Activated CD8-positive, alpha-beta memory T cell treated with anti-CD3 and anti-CD28 coated beads for 1 hour (primary cell): ENCODE measurements at places on chromosomes 2 and 18.

- no peak for DNase-seq
These were observed 188.3 kb upstream of the RND3 start for GRCh38 chr2:150675807-150676206.

DNA sequence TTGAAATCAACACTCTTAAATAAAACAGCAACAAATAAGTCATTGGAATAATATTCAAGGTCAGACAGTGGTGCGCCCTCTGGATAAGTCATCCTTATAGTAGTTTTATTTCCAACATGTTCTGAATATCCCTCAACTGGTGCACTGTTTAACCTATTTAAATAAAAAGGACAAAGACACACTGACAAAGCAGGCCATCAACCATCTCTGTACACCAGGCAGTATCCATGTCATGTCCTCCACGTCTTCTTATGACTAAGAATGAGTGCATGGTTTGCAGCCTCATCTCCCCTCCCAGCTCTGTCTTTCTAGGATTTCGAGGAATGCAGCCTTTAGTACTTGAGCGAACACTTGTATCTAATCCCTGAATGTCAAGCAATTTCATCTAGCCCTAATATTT lies 42.4 kb downstream of the ST3GAL5 start:
- DNase-seq = no peak

DNA sequence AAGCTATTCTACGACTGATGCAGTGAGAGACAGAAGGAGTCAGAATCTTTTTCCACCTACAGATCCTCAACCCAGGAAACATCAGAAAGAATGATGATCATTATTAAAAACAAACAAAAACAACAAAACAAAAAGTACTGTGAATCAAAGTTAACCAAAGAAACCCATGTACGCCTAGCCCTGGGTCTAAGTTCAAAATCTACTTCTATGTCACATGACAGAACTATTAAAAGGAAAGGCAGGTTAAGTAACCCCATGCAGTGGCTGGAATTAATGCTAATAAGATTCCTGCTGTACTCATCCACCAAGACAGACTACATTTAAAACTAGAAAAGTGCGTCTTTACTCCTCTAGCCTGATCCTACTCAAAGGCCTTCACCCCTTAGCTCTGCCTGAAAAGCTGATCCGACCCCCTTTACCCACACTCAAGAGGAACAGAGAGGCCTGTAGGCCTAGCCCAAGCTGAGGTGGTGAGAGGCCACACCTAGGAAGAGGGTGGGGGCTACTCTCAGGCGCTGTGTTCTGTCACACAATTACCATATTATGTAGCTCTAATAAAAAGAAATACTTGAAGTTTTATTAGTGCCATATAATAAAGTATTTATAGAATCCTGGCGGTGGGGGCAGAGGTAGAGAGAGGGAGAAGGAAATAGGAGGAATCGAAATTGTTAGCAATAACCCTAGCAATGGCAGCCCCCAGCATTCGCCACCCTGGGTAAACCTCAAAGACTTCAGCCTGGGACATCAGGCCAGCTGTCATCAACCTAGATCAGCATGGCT lies 37.1 kb downstream of the NHEJ1 start:
- no peak for DNase-seq

DNA sequence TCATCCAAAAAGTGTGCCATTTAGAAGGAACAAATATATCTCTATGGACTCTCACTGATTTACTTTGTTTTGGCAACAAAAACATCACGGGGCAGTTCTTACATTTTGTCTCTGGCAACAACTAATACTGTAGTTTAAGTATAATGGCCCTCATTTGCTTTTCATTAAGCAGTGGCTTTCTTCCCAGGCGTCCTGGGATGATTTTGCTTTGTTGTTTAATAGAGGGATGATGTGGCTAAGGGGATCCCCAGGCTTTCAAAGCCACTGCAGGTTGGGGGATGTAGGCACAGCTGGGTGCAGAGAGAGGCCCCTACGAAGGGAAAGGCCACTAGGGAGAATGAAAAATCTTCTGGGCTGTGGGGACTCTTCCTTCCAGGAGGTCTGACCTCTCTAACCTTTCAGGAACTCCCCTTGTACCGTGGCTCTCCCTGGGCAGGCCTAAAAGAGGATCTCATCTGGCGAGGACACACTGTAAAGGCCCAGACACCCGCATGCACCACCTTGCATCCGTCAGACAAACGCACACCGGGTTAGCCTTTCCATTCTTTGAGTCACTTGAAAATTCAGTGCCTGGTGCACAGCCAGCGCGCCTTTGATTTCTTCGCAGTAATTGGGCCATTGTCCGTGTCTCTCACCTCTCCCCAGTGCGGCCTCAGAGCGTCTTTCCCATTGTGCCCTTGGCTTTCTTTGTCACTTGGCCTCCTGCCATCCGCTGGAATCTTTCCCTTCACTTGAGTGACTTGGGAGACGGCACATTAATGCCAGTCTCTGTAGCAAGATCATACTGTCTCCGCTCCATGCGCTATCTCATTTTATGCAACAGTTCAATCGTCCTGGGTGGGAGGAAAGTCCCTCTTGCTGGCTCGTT lies 40.3 kb upstream of the AFF3 start:
- DNase-seq = no peak

- no peak for DNase-seq
These were observed 50.8 kb downstream of the DNMT3A start for GRCh38 chr2:25290811-25291495.

GRCh38 chr18:41593171-41593675 lies 361.8 kb upstream of the PIK3C3 start:
- no peak for DNase-seq

GRCh38 chr18:55900380-55900779 lies 312.4 kb upstream of the TCF4 start:
- no peak for DNase-seq

- DNase-seq = no peak
These were observed 37.6 kb downstream of the GPR45 start for GRCh38 chr2:105279126-105279525.

- DNase-seq = no peak
These were observed 678.8 kb downstream of the KCNJ3 start for GRCh38 chr2:155377266-155377680.

- DNase-seq = no peak
These were observed 107.2 kb upstream of the PARD3B start for GRCh38 chr2:204437815-204438756.

GRCh38 chr2:223590964-223591363 lies 11.2 kb downstream of the SCG2 start:
- no peak for DNase-seq

- no peak for DNase-seq
These were observed 170.0 kb downstream of the TXNL1 start for GRCh38 chr18:56468396-56468795.

DNA sequence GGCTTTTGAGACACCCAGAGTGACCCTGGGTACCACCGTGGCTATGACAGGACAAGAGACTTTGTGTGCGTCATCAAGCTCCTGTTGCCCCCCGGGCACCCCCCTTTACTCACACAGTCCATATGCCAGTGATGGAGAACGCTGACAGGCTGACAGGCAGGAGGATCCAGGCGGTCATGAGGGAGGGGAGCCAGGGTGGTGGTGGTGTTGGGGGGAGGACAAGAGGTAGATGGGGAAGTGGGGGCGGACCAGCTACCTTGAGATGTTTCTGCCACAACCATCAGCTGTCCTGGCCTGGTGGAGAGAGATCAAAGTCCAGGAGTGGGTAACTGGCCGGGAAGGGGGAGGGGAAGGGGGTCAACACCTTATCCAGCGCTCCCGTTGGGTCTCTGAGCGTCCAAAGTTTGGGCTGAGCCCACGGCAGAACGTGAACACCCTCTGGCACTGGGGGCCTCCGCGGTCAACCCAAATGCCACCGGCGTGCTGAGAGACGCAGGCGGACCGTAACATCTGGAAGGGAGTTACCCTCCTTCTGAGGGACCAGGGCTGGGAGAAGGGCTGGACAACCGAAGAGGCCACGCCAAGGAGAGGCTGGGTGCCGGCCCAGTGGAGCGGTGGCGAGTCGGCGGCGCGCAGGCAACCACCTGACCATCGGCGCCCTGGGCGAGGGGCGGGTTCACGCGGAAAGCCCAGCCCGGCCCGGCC lies 575 bp downstream of the TMEM150A start:
- DNase-seq = no peak

GRCh38 chr2:74099835-74100234 lies 47.9 kb downstream of the BOLA3 start:
- DNase-seq = no peak

GRCh38 chr2:235025800-235026536 lies 74.2 kb downstream of the SH3BP4 start:
- DNase-seq = no peak

DNA sequence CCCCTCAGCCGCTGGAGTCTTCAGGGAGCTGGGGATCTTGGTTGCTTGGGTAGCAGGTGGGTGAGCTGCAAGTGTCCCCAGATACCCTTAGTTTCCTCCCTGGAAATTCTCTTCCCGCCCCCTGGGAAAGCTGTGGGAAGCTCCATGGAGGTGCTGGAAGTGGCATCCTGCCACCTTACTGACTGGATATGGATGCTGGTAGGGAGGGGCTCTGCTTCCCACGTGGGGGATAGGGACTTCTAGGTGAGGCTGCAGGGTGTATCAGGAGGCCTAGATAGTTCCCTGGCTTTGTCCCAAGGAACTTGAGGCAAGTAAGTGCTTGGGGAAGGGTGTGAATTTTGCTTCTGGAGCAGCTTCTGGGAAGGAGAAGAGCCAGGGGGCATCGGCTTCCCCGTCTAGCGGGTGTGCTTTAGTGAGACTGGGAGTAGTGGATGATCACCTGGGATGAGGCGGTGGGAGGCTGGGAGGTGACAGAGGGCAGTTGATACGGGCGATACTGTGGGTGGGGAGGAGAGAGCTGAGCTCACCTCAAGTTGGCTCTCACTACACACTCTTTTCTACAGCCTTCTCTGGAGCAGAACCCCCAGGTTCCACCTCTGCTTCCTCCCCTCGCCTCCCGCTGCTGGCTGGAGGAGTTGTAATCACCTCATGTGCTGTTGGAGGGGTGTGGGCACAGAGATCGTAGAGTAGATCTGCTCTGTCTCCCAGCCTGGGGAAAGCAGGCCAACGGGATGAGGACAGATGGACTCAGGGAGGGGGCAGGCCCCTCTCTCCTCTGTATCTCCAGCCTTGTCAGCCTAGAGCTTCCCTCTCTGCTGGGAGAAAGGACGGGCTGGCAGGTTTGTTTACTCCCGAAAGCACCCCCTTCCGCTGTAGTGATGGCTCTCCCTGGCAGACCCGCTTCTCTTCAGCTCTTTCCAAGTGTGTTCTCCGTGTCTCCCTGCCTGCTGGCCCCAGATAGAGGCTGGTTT lies 19.8 kb downstream of the TET3 start:
- no peak for DNase-seq

- DNase-seq = no peak
These were observed 33.3 kb downstream of the STAT1 start for GRCh38 chr2:190980630-190981209.

- DNase-seq = no peak
These were observed 233.7 kb downstream of the TFCP2L1 start for GRCh38 chr2:121051311-121051710.

DNA sequence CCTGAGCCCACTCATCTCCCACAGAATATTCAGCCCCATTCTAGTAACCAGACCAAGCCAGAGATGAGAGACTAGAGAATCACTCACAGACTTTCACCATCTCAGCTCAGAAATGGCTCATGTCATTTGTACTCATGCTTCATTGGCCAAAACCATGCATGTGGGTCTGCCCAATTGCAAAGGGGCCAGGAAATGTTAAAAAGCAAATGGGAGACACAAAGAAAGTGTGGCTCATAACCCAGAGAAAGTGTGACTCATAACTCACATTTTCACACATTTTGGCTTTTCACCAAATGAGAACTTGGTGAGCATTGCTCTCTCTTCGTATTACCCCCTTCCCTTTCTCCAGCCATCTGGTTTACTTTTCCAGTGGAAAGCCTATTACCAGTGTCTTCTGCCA lies 66.2 kb downstream of the MDH1 start:
- DNase-seq = no peak

GRCh38 chr2:18399601-18400000 lies 160.9 kb downstream of the RDH14 start:
- DNase-seq = no peak

DNA sequence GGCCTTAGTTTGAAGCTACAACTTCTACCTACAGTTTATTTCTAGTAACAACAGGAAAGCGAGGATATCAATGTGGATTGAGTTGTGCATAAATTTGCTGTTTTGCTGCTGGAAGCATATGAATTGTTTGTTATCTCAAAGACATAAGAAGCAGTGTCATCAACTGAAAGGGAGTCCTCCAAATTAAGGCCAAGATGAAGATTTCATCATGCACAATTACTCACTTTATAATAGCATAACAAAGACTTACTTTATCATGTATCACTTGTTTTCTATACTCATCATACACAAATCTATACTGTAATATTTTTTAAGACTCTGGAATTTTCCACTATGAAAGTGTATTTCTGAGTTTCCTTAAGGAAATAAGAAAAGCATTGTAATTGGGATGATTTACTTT lies 136.1 kb upstream of the FANCL start:
- no peak for DNase-seq

- no peak for DNase-seq
These were observed 241.2 kb downstream of the RPIA start for GRCh38 chr2:88932686-88933085.

GRCh38 chr2:232386740-232387450 lies 8.3 kb downstream of the ALPP start:
- DNase-seq = no peak

DNA sequence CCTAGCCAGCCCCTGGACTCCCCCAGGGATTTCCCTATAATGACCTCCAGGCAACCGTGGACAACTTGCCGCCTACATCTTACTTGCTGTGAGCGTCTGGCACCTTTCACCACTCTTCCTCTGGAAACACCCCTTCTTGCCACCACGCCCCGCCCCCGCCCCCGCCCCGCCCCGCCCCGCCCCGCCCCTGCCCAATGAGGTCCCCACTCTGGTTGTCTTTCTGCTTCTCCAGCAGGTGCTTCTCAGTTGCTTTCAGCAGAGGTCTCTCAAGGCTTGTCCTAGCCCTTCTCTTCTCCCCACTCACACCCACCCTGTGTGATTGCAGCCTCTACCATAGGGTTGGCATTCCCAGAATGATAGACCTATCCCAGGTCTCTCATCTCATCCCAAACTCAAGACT lies 214.5 kb downstream of the EN1 start:
- DNase-seq = no peak

GRCh38 chr2:107621186-107622165 lies 205.2 kb upstream of the RGPD4 start:
- DNase-seq = no peak

DNA sequence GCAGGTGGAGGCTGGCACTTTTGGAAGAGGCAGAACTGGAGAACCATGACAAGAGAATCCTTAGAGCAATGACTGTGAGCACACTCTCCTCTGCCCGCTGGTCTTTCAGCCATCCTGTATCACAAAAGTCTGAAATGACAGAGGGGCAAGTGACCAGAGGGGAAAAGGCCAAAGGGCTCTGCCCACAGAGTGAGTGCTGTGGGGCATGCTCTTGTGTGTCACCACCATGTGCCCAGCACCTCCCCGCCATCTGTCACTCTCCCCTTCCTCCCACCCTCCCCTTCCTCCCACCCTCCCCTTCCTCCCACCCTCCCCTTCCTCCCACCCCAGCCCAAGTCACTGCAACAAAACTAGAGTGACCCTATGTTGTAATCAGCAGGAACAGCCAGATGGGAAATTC lies 31.9 kb downstream of the DAW1 start:
- no peak for DNase-seq

DNA sequence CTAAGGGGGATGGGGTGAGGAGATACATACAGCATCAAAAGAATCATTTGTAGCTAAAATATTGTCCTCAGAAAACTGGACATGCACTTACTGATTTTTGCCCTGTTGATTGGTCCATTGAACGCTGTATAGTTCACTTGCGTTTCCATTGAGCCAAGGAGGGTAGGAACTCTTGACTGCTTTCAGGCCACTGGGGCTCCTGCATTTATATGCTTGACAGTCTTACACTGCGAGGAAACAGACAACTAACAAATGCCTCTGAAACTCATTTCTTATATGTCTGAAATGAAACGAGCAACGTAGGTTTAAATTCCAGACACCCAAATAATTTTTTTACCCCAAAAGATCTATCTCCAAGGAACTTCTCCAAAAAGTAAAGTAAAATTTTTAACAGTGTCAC lies 42.1 kb downstream of the ARL5A start:
- no peak for DNase-seq
